NB4 (cell line): ENCODE measurements at places on chromosomes 6 and 20.

DNA sequence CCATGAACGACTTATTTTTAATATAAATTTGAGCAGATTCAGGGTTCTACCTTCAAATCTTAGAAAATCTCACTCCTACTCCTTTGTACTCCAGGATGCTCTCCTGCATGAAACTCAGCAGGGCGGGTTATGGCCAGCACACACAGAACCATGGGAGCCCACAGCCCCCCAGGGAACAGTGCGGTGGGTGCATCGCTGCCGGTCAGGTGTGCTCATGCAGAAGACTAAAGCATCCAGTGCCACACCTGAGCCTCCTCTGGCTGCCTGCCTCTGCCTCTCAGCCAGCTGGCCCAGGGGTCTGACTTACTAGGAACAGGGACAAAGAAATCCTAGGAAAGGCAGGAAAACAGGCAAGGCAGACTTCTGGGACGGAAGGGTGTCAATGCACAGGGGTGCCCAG is 31.8 kb downstream of the EZR start:
- no peak for DNase-seq

DNA sequence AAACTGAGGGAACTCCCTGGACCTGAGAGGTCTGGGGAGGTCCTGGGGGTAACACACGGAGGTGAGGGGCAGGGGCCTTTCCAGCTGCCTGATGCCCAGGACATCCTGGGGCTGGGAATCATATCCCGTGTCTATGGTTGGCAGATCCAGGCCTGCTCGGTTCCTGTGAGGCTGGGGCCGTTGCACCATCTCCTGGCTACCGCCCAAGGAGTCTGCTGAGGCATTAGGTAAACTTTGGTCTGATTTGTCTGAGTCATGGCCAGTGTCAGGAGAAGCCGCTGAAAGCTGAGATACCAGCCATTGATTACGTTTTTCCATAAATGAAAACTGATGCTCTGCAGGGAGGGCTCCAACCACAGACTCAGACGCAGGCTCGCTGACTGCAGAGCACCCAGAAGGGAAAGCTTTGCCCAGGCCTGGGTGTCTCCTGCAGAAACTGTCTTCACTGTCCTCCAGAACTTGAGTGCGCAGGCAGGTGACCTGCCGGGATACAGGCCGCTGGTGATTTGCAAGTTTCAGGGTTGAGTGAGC is 14.2 kb downstream of the TRAF3IP2 start:
- DNase-seq: no peak

DNA sequence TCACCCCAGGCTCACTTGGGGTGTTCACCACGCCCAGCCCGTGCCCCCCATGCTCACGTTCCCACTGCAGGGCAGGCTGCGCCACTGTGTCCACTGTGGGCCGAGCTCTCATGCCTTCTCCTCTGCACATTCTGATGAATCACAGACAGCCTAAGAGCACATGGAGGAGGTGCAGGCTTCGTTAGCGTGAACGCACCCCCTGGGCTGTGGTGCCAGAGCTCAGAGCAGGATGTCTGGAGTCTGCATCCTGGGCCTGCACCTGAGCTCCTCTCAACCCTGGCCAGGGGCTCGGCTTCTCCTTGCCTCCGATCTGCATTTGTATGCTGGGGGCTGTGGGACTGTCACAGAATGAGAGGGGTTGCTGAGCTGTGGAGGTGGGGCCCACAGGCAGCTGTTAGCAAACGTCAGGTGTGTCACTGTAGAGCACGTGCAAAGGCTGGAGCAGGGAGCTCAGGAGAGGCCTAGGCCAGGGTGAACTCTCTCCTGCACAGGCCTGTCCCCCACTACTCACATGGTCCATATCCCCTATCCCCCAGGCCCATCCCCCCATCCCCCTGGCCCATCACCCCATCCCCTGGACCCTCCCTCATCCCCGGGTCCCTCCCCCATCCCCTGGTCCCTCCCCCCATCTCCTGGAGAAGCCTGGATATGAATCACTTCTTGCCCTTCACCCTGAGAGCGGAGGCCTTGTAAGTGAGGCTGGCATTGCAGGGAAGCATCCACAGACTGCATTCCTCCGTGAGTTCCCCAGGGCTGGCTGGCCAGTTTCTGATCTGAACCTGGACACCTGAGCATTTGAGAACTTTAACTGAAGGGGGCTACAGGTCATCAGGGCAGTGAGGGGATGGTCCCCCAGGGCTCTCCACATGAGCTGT is 309.5 kb downstream of the TAF4 start:
- no peak for DNase-seq

GRCh38 chr6:150627585-150628025 is 27.9 kb downstream of the PLEKHG1 start:
- no peak for DNase-seq

- no peak for DNase-seq
These were observed 28.1 kb downstream of the ULBP1 start for GRCh38 chr6:149991838-149992237.

- no peak for DNase-seq
These were observed 119.7 kb downstream of the BCKDHB start for GRCh38 chr6:80226151-80226550.

GRCh38 chr6:121548131-121548530 is 112.7 kb downstream of the GJA1 start:
- DNase-seq: no peak
